ENCODE measurements at places on chromosomes 4 and X.

DNA sequence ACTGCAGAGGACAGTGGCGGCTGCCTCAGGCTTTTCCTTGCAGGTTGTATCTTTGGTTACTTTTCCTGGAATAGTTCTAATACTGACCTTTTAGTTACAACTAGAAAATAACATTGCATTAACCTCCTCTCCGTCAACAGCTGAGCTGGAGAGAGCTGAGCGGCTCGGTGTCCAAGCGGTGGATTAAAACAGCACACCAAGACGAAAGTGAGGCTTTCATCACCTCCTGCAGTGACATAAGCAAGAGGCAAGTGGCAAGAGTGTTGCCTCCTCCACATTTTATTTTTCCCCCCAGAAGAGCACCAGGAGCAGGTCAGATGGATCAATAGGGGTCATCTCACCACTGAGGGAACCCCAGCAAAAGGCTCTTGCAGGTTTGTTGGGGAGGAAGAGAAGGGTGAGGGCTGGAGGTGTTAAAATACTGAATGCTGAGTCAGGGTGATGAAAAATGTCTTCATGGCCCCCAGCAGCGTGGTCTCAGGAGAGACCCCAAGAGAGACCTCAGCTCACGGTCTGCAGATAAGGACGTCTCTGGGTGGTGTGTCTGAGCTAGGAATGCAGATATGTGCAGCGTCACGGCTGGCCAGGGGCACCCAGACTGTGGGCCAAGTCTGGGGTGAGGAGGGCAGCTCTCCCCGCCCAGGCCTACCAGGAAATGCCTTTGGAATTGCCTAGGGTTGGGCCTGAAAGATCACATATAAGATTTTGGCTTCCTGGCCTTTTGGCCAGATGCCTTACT is 50.3 kb downstream of the CASP3 start:
- no peak for DNase-seq

DNA sequence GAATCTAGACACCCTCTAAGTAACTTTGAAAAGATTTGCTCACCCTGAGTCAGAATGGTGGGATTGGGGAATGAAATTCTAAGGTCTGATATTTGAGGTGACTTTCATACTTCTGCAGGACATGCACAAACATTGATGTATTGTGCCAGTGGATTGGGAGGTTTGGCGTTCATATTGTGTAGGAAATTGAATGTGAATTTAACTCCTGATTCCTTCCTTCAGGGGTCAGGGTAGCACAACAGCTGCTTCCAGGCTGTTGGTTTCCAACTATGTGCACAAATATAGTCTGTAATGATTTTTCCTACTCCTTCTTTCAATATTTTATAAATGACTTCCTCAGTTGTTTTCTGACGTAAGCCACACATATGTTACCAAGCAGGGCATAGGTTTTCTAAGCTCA is 3.1 kb downstream of the IL1RAPL1 start:
- no peak for DNase-seq

DNA sequence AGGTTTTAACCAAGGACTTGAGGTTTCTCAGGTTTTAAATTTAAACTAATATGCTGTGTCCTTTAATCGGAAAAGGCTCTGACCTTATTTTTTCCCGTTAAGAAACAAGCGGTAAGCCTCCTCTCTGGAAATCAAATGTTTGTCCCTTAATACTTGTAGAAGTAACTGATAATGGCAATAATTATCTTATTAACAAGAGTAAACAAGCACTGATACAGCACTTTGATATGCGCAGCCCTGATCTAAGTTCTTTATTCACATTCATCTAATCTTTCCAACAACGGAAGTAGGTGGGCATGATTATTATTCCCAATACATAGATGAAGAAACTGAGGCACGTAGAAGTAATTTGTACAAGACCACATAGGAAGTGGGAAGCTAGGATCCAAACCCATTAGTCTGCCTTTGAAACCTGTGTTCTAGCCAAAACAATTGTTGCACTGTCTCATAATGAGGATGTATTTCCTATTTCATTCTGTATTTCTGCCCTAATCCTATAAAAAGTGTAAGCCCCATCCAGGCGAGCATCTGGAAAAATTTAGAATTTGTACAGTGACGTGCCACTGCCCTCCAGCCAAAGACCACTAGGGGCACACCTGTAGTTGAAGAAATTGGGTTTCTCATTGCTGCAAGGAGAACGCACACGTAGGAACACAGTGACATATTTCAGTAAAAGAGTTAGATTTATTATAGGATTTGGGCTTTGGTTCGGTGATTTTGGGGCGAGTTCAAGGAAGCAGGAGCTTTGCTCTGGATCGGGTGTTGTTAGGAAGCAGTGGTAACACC is 606 bp downstream of the CXorf58 start:
- no peak for DNase-seq

- no peak for DNase-seq
These were observed 182.1 kb downstream of the TENM3 start for GRCh38 chr4:182425302-182425701.

DNA sequence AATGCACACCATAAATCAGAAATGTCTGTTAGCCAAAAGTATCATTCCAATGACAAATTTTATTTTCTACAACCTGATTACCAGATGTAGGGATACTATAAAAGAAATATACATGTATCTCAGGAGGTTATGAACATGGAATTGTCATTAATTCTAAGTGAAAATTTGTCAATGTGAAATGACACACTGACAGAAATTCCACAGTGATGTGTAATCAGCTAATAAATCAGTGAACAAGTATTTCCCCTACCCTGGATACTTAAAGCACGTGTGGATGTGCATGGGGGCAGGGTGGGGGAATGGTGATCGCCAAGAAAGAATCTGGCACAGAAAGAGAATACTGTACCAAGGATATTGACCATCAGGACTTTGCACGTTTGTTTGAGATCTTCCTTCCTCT is 123.6 kb downstream of the SH3RF1 start:
- no peak for DNase-seq

DNA sequence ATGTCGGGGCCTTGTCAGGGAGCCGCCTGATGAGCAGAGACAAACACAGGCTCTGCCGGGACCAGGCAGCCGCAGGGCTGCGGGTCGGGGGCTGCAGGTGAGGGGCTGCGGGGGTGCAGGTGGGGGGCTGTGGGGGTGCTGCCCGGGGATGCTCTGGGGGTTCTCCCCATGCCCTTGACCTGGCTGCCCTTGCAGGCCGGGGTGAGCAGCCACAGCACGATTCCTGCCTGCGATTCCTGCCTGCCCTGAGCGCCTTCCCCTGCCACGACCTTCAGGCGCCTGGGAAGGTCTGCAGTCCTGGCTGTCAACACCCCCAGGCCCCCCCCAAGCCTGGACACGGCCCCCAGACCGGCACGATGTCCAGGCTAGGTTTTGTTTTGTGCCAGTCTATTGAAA is 106.3 kb downstream of the FAM53A start:
- DNase-seq, result no peak

DNA sequence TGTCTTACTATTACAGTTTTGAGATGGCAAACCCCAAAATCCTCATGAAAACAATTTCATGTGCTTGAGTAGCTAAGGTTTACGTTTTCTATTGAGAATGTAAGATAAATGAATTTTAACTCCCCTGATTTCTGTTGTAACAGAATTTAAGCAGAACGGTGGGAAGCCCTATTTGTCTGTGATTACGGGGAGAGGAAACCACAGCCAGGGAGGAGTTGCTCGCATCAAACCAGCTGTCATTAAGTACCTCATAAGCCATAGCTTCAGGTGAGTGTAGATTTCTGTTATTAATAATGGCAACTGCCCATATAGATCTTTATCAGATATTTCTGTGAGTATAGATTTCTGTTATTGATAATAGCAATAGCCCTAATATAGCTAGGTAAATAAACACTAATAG is 44.2 kb upstream of the RHOH start:
- DNase-seq, result no peak

DNA sequence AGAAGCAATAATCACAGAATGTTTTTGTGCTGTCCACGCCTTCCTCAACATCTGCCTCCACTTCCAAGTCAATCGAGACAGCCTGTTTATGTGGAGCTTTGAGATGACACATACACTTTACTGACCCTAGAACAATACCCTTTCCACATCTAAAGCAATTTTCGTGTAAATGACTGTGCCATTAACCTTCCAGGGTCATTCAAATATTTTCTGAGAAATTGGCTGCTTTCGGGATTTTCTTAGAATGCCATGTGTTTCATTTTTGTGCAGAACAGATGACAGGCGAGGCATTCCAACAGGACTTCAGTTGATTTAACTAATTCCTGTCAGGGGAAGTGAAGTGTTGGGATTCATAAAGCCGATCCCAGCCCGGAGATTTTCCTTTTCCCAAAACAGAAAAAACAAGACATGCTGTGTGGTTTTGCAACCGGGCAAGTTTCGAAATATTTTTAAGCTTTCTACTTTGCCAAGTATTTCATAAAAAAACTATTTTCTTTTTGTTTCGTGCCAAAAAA is 73.9 kb downstream of the SORBS2 start:
- no peak for DNase-seq

GRCh38 chr4:11133868-11134267 is 294.8 kb downstream of the HS3ST1 start:
- no peak for DNase-seq

GRCh38 chr4:138716559-138717335 is 298.8 kb upstream of the NOCT start:
- no peak for DNase-seq

GRCh38 chr4:136505020-136505419 is 1027.3 kb downstream of the PCDH18 start:
- no peak for DNase-seq

GRCh38 chrX:132602701-132603100 is 113.9 kb upstream of the MBNL3 start:
- DNase-seq, result no peak

- DNase-seq, result no peak
These were observed 576.2 kb upstream of the CT83 start for GRCh38 chrX:117038918-117039440.

DNA sequence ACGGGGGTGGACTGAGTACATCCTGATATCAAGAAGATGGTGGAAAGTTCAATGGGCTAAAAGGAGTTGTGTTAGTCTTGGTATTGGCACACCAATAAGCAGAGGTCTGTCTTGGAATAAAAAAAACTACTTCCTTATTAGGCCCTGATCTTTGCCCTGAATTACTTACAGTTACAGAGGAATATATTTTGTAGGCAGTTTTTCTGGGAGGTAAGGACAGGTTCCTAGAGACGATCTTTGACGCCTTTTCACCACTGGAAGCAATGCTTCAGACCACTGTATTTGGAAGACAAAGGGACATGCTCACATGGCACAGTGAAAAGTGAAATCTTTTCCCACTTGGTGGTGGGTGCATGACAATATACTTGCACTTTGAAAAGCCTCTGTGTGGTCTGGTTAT is 618 bp upstream of the XK start:
- no peak for DNase-seq

- DNase-seq, result no peak
These were observed 108.4 kb upstream of the NOCT start for GRCh38 chr4:138907174-138907573.

Data from stimulated activated CD4-positive, alpha-beta T cell treated with anti-CD3 and anti-CD28 coated beads, Interleukin-4, amount 100 ng/mL, for 1 hour (primary cell).